Placental epithelial cell (primary cell): ENCODE measurements at places on chromosomes 13 and 19. TPM values are rescaled to one million over a fixed set of nuclear protein-coding genes. Genes with fewer than 3 reads are reported as not detected.

The SYNGR4 gene
- total RNA-seq: not detected in 2 replicates

The C19orf38 gene
- 0.39 and 0.65 TPM in 2 replicates for total RNA-seq

The GJB2 gene
- total RNA-seq: not detected in 2 replicates

The OR10H1 gene
- total RNA-seq: not detected in 2 replicates

The ZNF135 gene
- total RNA-seq: 6.4 and 9.4 TPM in 2 replicates

The SLITRK1 gene
- total RNA-seq: not detected in 2 replicates

The F10 gene
- total RNA-seq: 0.22 and 1.6 TPM in 2 replicates

The URAD gene
- not detected in 2 replicates for total RNA-seq

The NALCN gene
- 4.3 and 18.4 TPM in 2 replicates for total RNA-seq

The PODNL1 gene
- 0.39 and 0.43 TPM in 2 replicates for total RNA-seq

The PBX4 gene
- total RNA-seq: 2.0 and 5.5 TPM in 2 replicates

The SIAH3 gene
- not detected in 2 replicates for total RNA-seq

The KRTDAP gene
- total RNA-seq: not detected in 2 replicates

The C13orf46 gene
- under 0.01 TPM in 2 replicates for total RNA-seq
